ENCODE measurements at places on chromosomes 11 and 22. TPM values are rescaled to one million over a fixed set of nuclear protein-coding genes. Genes with fewer than 3 reads are reported as not detected.

The RELA gene
- 67.8 TPM for polyA plus RNA-seq

DNA sequence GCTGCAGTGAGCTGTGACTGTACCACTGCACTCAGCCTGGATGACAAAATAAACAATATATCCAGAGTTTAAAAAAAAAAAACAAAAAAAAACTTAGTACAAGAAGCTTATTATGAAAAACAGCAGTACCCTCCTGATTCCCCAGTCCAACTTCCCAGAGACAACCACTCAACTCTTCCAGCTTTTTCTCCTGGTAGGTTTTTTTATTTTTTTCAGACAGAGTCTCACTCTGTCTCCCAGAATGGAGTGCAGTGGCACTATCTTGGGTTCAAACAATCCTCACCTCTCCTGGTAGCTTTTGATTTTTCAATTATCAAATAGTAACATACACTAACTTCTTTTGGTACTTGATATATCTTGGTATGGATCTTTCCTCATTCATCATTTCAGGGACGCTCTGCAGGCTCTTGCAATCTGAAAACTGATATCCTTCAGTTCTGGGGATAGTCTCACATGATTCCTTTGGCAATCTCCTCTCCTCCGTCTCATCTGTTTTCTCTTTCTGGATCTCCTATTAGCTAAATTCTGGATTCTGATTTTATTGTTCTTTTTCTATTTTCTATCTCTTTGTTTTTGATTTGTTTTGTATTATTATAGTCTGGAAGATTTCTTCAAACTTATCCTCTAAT is 44.9 kb downstream of the ALG9 start:
- no peak overlapping the region for H3K27ac ChIP-seq
- DNase-seq, result no peak
- H3K4me1 ChIP-seq, result peaks cover 15% of the 10 kb centered on the region
- H3K36me3 ChIP-seq, result no peaks in the 10 kb centered on the region
- no peak overlapping the region for H3K4me3 ChIP-seq

GRCh38 chr22:17707526-17707925 is 66.7 kb downstream of the BID start:
- H3K4me1 ChIP-seq, result peaks cover 27% of the 10 kb centered on the region
- H3K27ac ChIP-seq, result peak overlapping the region; percentile 84
- H3K36me3 ChIP-seq, result no peaks in the 10 kb centered on the region
- no peaks in the 10 kb centered on the region for H3K27me3 ChIP-seq
- H3K4me3 ChIP-seq, result peak overlapping the region; percentile 74
- DNase-seq, result peak; percentile 72

- H3K4me3 ChIP-seq, result no peak overlapping the region
- H3K36me3 ChIP-seq, result no peaks in the 10 kb centered on the region
- peaks cover 5% of the 10 kb centered on the region for H3K4me1 ChIP-seq
Measured at GRCh38 chr11:69167130-69167915, 11.6 kb downstream of the SMIM38 start.

- H3K27me3 ChIP-seq, result no peaks in the 10 kb centered on the region
- H3K4me3 ChIP-seq, result no peak overlapping the region
- no peaks in the 10 kb centered on the region for H3K36me3 ChIP-seq
- no peak overlapping the region for H3K27ac ChIP-seq
- no peaks in the 10 kb centered on the region for H3K4me1 ChIP-seq
Measured at GRCh38 chr22:21450858-21451353, 16.3 kb upstream of the TMEM191C start.

Measured in GM23248 (cell line).